Activated CD4-positive, alpha-beta T cell treated with anti-CD3 and anti-CD28 coated beads for 36 hours (primary cell): ENCODE measurements at places on chromosomes 13 and 19. TPM values are rescaled to one million over a fixed set of nuclear protein-coding genes. Genes with fewer than 3 reads are reported as not detected.

GRCh38 chr13:28338006-28338574 lies 156.8 kb downstream of the FLT1 start:
- no peak overlapping the region for H3K4me3 ChIP-seq
- H3K36me3 ChIP-seq, result no peaks in the 10 kb centered on the region
- H3K4me1 ChIP-seq, result peaks cover 14% of the 10 kb centered on the region
- no peak for DNase-seq
- no peak overlapping the region for H3K27ac ChIP-seq

DNA sequence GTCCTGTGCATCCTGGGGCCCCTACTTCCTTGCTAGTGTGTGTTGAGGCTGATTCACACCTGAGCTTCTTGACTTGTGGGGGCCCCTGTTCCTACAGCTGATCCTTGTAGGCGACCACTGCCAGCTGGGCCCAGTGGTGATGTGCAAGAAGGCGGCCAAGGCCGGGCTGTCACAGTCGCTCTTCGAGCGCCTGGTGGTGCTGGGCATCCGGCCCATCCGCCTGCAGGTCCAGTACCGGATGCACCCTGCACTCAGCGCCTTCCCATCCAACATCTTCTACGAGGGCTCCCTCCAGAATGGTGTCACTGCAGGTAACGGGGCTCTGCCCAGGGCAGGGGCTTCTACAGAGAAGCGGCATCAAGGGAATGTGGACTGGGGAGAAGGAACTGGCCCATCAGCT lies 25.5 kb downstream of the UPF1 start:
- no peak overlapping the region for H3K27ac ChIP-seq
- peaks cover 63% of the 10 kb centered on the region for H3K36me3 ChIP-seq
- H3K27me3 ChIP-seq, result no peaks in the 10 kb centered on the region

DNA sequence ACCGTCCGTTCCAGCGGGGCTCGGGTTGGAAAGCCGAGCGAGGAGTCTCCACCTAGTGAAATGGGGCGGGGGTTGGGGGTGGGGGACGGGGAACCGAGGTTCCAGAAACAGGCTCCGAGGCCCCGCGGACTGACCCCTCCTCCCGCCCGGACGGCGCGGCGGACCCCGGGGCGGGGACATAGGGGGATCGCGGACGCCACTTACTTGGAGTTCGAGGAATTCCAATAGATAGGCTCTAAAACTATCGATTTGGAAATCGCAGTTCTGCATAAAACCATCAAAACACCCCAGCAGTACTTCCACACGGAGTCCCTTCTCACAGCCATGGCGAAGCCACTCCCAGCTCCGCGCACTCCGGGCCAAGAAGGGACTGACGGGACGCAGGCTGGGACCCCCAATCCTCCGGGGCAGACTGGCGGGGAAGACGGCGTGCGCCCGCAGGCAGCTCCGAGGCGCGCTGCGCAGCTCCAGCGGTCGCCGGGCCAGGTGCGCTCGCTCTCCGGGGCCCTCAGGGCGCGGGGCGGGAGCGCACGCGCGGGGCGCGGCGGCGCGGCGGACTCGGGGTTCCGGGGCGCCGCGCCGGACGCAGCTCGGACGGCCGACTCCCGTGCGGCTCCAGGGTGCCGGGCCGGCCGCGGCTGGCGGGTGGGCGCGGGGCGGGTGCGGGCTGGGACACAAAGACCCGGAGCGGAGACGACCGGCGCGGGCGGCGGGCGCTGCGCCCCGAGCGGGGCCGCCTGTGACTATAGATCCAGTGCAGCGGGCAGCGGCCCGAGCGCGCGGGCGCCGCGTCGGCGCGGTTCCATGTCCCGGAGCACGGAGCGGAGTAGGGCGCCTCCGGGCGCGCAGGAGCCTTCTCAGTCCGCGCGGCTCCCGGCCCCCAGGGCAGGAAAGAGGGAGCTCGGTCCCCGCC lies 567 bp downstream of the EFNB2 start:
- peak; percentile 27 for DNase-seq
- peaks cover 19% of the 10 kb centered on the region for H3K4me1 ChIP-seq
- H3K4me3 ChIP-seq, result peak overlapping the region; percentile 68
- no peaks in the 10 kb centered on the region for H3K36me3 ChIP-seq
- H3K27me3 ChIP-seq, result peaks cover 28% of the 10 kb centered on the region
- no peak overlapping the region for H3K27ac ChIP-seq

GRCh38 chr13:108558489-108558888 lies 70.9 kb upstream of the MYO16 start:
- no peaks in the 10 kb centered on the region for H3K36me3 ChIP-seq
- no peaks in the 10 kb centered on the region for H3K4me1 ChIP-seq
- H3K4me3 ChIP-seq, result no peak overlapping the region
- H3K27me3 ChIP-seq, result peaks cover 3% of the 10 kb centered on the region
- DNase-seq, result no peak
- H3K27ac ChIP-seq, result no peak overlapping the region

GRCh38 chr13:114071991-114072390 lies 60.4 kb downstream of the RASA3 start:
- no peak overlapping the region for H3K4me3 ChIP-seq
- peaks cover 29% of the 10 kb centered on the region for H3K36me3 ChIP-seq
- H3K4me1 ChIP-seq, result peaks cover 28% of the 10 kb centered on the region

DNA sequence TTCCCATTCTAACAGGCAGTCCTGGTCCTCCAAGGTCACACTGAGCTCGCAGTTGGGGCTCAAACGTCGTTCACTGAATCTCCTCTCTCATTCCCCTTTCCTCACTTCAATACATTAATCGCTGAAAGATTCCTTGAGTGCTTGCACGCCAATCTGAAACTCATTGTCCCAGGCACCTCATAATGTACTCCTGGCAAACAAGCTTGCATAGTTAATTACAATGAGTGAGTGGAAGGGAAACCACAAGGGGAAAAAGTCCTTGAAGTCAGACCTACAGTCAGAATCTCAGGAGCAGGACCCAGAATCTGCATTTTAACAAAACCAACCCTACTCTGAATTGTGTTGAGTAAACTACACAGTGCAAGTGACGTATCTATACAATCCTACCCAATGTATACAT lies 86.9 kb downstream of the CRYL1 start:
- peaks cover 14% of the 10 kb centered on the region for H3K4me1 ChIP-seq
- no peaks in the 10 kb centered on the region for H3K36me3 ChIP-seq
- no peaks in the 10 kb centered on the region for H3K27me3 ChIP-seq
- no peak overlapping the region for H3K27ac ChIP-seq
- no peak overlapping the region for H3K4me3 ChIP-seq
- DNase-seq, result no peak

DNA sequence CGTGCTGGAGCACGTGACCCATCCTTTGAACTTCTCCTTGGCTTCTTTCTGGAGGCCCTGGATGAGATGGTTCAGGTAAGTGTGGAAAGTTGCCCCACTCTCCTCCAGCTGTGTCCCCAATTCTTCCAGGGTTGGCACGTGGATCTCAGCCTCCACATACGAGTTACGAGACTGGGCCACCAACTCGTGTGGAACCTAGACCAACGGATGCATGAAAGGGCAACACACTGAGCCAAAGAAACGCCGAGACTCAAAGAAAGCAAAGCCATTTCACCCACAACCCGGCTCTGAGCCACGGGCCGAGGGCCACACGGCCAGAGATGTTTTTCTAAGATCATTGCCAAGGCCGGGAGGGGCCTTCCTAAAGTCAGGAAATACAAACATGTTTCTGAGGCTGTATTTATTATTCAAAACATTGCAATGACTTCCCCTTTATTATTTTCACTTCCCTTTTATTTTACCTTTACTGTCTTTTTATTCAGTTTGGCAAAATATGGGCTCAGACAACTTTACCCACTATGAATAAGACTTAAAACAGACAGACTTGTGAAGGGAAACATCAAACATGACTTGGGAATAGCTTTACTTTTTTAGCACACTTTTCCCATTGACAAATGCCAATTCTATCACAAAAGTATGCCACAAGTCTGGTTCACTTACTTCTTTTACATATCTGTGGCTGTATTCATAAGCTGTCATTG lies 94.6 kb downstream of the KL start:
- H3K27me3 ChIP-seq, result peaks cover 7% of the 10 kb centered on the region
- no peak overlapping the region for H3K4me3 ChIP-seq
- DNase-seq, result no peak
- H3K36me3 ChIP-seq, result no peaks in the 10 kb centered on the region

- DNase-seq, result no peak
- peaks cover 7% of the 10 kb centered on the region for H3K4me1 ChIP-seq
- H3K4me3 ChIP-seq, result no peak overlapping the region
- peaks cover 4% of the 10 kb centered on the region for H3K27me3 ChIP-seq
- no peaks in the 10 kb centered on the region for H3K36me3 ChIP-seq
- no peak overlapping the region for H3K27ac ChIP-seq
Measured at GRCh38 chr13:33224686-33225085, 60.9 kb downstream of the STARD13 start.

- H3K36me3 ChIP-seq, result no peaks in the 10 kb centered on the region
- no peaks in the 10 kb centered on the region for H3K27me3 ChIP-seq
- no peak overlapping the region for H3K4me3 ChIP-seq
- H3K27ac ChIP-seq, result no peak overlapping the region
- no peaks in the 10 kb centered on the region for H3K4me1 ChIP-seq
- DNase-seq, result no peak
Measured at GRCh38 chr13:87207280-87208003, 463.7 kb upstream of the SLITRK5 start.

DNA sequence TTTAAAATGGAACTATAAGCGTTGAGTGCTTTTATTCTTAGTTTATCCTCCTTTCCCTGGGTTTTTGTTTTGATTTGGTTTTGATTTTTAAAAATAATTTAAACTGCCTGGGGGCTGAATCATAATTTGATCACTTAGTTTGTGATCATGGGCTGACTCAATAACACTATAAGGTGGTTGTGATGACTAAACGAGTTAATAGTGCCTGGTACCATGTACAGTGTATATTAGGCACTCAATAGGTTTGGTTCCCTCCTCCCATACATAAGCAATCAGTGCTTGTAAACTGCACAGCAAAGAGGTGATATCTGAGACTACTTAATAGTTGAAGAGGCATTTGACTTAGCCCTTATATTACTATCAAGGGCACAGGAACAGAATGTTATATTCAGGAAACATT lies 200.9 kb upstream of the RFC3 start:
- peaks cover 4% of the 10 kb centered on the region for H3K27me3 ChIP-seq
- no peaks in the 10 kb centered on the region for H3K36me3 ChIP-seq
- peaks cover 33% of the 10 kb centered on the region for H3K4me1 ChIP-seq
- DNase-seq, result no peak
- no peak overlapping the region for H3K27ac ChIP-seq
- no peak overlapping the region for H3K4me3 ChIP-seq

DNA sequence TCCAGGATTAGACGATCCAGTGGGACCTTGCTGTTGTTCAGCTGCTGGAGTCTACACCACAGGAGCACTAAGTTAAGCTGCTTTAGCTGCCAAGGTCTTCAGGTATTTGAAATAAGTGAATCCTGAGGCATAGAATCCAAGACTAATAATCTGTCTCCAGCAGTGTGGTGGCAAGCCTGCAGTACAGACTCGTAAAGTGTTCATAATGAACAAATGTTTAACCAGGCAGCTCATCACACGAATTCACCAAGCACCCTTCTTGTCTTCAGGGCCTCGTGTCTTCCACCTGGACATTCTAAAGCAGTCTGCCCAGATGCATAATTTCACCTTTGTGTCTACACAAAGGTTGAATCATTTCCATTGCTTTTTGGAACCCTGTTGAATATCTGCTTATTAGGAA lies 5.3 kb downstream of the ATP11A start:
- no peak overlapping the region for H3K4me3 ChIP-seq
- no peak overlapping the region for H3K27ac ChIP-seq
- peaks cover 6% of the 10 kb centered on the region for H3K36me3 ChIP-seq
- no peaks in the 10 kb centered on the region for H3K27me3 ChIP-seq

GRCh38 chr13:46192412-46192811 lies 10.4 kb upstream of the LCP1 start:
- H3K4me1 ChIP-seq, result no peaks in the 10 kb centered on the region
- no peak for DNase-seq
- no peaks in the 10 kb centered on the region for H3K36me3 ChIP-seq
- H3K27ac ChIP-seq, result no peak overlapping the region
- no peak overlapping the region for H3K4me3 ChIP-seq
- no peaks in the 10 kb centered on the region for H3K27me3 ChIP-seq

GRCh38 chr19:50723735-50724521 lies 764 bp downstream of the CLEC11A start:
- peaks cover 26% of the 10 kb centered on the region for H3K4me1 ChIP-seq
- no peak for DNase-seq
- peak overlapping the region; percentile 80 for H3K4me3 ChIP-seq
- H3K27ac ChIP-seq, result no peak overlapping the region
- H3K36me3 ChIP-seq, result peaks cover 2% of the 10 kb centered on the region
- peaks cover 36% of the 10 kb centered on the region for H3K27me3 ChIP-seq

DNA sequence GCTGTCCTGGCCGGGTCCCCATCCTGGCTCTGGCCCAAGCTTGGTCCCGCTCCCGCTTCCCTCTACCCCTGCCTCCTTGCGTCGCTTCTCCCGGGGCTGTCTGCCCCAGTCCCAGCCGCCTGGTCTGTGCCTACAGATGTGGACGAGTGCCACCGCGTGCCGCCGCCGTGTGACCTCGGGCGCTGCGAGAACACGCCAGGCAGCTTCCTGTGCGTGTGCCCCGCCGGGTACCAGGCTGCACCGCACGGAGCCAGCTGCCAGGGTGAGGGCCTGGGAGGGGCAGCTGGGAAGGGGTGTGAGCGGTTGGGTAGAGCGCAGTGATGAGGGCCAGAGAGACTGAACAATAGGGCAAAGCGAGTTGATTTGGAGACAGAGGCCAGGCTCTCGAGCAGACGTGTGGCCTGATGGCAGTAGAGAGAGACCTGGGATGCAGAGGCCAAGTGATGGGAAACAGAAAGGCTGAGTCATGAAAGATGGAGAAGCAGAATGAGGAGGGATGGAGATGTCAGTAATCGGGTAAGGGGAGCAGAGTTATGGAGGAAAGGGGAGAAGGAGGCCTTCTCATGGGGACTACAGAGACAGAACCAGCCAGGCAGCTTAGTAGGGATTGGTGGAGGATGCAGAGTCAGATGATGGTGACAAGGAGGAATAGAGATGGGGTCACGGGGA lies 9.4 kb downstream of the LTBP4 start:
- H3K4me3 ChIP-seq, result peak overlapping the region; percentile 69
- peak overlapping the region; percentile 97 for H3K27ac ChIP-seq
- H3K36me3 ChIP-seq, result peaks cover 17% of the 10 kb centered on the region
- H3K27me3 ChIP-seq, result no peaks in the 10 kb centered on the region

- peak overlapping the region; percentile 8 for H3K4me3 ChIP-seq
- peaks cover 86% of the 10 kb centered on the region for H3K4me1 ChIP-seq
- DNase-seq, result no peak
- peak overlapping the region; percentile 97 for H3K27ac ChIP-seq
- H3K27me3 ChIP-seq, result no peaks in the 10 kb centered on the region
Measured at GRCh38 chr19:41305927-41306793, 3.8 kb upstream of the CCDC97 start.

ZNF888 gene
- total RNA-seq, result 5.5 TPM

FCER2 gene
- total RNA-seq, result 2.6 TPM

ZNF254 gene
- total RNA-seq, result 8.8 TPM

ZNF480 gene
- total RNA-seq, result 4.8 TPM

CFAP97D2 gene
- total RNA-seq, result not detected

MATK gene
- total RNA-seq, result 30.1 TPM

CRLF1 gene
- not detected for total RNA-seq
